ENCODE measurements at places on chromosomes 7 and 10.

DNA sequence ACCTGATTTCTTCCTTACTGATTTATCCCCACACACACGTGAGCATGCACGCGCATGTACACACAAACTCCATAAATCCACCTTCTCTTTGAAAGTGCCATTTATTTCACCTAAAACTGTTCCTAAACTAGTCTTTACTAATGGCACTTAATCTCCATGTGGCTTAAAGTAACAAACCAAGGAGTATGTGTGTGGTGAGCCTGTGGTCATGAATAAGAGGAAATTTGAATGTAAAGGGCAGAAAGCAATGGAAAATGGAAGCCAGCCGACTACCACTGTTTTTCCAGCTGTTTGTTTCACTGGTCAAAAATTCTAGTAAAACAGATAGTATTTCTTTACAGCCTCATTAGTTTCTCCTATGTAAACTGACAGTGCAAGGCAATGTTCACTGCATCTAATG is 23.8 kb downstream of the SEMA3C start:
- DNase-seq = no peak

GRCh38 chr7:28052933-28053332 is 127.7 kb downstream of the JAZF1 start:
- DNase-seq = no peak

DNA sequence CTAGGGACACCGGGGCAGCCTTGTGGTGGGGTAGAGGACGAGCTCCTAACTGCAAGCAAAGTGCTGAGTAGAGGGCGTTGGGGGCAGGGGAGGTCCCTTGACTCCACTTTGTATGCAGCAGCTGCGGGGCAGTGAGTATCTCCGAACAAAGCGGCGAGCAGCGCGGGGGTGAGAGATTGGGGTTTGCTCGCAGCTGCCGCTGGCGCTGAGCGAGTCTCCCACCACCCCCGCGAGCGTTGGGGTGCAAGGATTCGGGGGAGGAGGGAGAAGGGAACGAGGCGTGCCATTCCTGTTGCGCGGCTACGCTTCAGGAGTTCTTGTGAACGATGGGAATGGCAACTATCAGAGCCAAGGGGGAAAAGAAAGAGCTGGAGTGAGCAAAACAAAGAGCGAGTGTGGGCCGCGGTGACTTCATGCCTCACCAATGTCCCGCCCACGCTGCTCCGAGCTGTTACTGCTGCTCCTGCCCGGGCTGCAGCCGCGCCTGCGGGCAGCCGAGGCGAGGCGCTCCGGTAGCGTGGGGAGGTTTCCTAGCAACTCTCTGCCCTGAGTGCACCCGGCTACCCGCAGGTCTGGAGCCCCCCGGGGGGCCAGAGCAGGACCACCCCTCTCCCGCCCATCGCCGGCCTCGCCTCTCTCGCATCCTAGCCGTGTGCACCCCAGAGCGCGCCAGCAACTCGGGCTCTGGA is at the start of gene ITGB8:
TSS of gene ITGB8 (plus strand) at position 662 of the 689 bp plus-strand sequence. CDS start 907 bp downstream, outside the sequence.
- peak; percentile 86 for DNase-seq

DNA sequence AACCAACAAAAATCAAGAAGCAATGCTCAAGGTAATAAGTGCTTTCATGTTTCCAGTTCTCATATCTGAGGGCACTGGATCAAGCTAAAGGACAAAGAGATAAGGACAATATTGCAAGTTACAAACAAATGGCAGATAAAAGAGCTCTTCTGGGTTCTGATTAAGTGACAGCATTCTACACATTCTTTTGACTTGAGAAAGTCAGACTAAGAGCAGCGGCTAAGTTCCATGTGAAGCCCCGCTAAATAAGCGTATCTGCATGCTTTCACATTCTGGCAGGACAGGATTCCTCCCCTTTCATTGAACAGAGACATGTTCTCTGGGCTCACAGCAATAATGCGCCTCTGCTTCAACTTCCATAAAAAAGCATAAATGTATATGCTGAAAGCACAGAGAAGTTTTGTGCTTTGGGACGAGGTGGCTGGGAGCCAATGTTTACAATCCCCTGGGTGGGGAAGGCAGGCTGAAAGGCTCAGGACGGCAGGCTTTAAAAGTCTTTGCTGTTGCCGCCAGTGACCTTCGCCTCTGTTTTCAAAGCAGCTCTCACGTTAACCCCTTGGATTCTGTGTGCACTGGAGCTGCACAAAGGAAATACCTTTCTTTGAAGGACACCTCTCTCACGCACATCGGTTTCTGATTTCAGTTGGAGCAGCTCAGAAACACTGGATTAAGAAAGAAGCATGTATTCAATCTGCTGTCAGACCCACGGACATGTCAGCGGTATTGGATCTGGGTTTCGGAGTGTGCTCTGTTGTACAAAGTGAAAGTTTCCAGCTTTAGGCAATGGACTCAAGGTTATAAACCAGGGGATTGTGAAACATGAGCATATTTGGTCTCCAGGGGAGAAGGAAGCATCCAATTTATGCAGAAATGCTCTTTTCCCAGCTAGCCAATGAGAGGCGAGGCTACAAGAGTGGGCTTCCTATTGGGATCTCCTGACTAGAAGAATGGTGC is 105.4 kb upstream of the FAM133B start:
- DNase-seq = peak; percentile 65

DNA sequence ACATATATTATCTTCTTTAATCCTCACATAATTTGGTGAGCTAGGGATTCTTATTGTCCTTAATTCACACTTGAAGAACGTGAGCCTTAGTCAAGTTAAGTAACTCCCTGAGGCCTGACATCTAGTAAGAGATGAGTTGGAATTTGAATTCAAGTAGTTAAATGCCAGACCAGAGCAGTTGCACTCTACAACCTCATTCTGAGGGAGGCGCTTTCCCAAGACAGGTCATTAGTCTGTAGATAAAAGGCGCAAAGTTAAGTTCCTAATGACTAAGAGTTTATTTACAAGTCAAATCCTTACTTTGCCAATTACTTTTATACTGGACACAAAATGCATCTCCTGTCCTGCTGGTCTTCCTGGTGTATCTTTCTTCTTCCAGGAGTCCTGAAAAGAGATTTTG is 3.6 kb upstream of the EXOC6 start:
- DNase-seq = peak; percentile 69

GRCh38 chr7:116957874-116958273 is 4.6 kb downstream of the ST7 start:
- DNase-seq = no peak

DNA sequence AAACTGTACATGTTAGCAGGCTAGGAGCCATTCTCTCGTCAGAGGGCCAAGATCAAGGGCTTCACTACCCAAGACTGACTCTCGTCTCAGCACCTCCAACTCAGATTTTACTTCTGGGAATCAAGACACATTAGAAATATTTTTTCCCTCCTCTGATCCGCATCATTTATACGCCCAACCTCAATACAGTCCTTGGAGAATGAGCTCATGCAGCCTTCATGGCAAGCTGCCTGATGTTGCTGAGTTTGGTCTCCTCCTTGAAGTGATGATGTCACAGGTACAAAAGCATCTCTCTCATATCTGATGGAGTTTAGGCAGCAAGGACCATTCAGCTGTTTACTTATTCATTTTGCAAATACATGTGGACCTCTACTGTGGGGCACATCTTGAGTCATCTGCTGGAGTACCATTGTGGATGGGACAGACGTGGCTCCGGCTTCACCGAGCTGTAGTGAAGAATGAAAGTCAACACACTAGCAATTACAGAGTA is 114.0 kb downstream of the BMPER start:
- DNase-seq = no peak

GRCh38 chr10:74542077-74542476 is 284.3 kb upstream of the KAT6B start:
- no peak for DNase-seq

- DNase-seq = no peak
These were observed 90.9 kb upstream of the NRBF2 start for GRCh38 chr10:63042256-63042655.

- DNase-seq = no peak
These were observed 506 bp upstream of the GNAI1 start for GRCh38 chr7:80134115-80134535.

- DNase-seq = no peak
These were observed 109.4 kb downstream of the ADARB2 start for GRCh38 chr10:1627945-1628344.

GRCh38 chr7:134691546-134692343 is 45.1 kb downstream of the BPGM start:
- DNase-seq = peak; percentile 24

DNA sequence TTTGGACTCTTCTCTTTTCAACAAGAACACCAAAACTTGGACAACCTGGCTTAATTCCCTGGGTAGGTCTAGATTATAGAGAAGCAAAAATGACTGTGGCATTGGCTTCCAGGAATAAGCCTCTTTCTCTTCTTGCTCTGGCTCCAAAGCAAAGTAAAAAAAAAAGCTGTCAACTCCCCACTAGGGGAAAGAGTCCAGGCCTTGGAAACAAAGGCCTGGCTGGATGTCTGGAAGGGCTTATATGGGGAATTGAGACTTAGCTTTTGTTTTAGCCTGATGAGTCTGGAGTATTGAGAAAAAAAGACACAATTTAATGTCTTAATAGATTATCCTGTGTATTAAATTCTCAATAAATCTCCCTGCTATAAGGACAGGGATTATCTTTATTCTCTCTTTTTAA is 300.6 kb downstream of the SORCS3 start:
- DNase-seq = no peak

DNA sequence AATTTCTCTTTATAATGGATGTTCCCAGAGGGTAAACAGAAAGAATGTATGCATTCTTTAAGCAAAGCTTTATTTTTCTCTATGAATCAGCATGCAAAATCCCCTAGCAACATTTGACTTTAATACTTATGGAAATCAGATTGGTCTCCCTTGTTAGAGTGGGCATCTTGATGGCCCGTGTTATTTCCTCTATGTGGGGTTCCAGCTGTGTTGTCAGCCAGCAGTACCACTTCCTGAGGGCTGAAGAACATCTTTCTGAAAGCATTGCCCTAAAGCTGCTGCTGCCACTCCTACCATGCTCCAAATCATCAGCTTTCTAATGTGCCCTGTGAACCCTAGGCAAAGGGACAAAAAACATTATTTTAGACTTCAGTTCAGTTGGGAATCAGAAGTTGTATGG is 70.4 kb upstream of the HECTD2 start:
- peak; percentile 10 for DNase-seq

- DNase-seq = no peak
These were observed 52.3 kb upstream of the KIAA1217 start for GRCh38 chr10:24156686-24157085.

GRCh38 chr7:27242154-27242553 is 448 bp upstream of the EVX1 start:
- DNase-seq = no peak

DNA sequence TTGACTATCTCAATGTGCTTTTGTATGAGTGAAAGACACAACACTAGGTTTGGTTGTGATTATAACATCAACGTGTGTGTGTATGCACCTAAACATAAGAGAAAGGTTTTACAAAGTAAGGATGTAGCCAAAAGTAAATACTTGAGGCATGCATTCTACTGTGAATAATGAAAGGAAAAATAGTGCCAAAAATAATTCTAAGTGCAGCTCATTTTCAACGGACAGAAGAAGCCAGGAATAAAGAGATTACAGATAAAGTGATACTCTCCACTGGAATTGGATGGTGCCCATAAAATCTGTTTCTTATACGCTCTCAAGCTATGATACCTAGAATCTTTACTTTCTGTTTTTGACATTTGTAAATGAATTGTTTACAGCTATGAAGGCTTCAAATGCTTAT is 135.0 kb upstream of the TMEM72 start:
- DNase-seq = no peak

GRCh38 chr7:127678947-127679346 is 27.0 kb downstream of the SND1 start:
- no peak for DNase-seq

- DNase-seq = no peak
These were observed 6.2 kb upstream of the SMC3 start for GRCh38 chr10:110561292-110561691.

GRCh38 chr7:101743241-101743994 is 74.0 kb upstream of the CUX1 start:
- DNase-seq = peak; percentile 93

GRCh38 chr10:26438534-26439341 is 597 bp downstream of the APBB1IP start:
- DNase-seq = peak; percentile 81

- no peak for DNase-seq
These were observed 288.0 kb downstream of the PTPRN2 start for GRCh38 chr7:158299607-158300006.

DNA sequence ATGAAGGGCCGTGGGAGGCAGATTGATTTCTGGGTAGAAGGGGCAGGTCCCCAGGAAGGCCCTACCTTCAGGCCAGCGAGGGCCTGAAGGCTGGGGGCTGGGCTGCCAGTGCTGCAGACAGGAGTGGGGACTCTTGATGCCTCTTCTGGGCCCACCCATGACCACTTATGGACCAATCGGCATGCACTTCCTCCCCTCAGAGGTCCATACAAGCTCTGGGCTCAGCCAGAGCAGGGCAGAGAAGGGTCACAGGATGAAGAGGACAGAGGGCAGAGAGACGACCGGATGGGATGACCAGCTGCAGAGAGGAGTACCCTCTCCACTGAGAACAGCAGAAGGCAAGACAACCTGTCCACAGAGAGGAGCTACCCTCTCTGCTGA is 120.1 kb downstream of the DYNC2I1 start:
- DNase-seq = peak; percentile 39

- peak; percentile 74 for DNase-seq
These were observed 41.5 kb upstream of the EBLN1 start for GRCh38 chr10:22259280-22259679.

DNA sequence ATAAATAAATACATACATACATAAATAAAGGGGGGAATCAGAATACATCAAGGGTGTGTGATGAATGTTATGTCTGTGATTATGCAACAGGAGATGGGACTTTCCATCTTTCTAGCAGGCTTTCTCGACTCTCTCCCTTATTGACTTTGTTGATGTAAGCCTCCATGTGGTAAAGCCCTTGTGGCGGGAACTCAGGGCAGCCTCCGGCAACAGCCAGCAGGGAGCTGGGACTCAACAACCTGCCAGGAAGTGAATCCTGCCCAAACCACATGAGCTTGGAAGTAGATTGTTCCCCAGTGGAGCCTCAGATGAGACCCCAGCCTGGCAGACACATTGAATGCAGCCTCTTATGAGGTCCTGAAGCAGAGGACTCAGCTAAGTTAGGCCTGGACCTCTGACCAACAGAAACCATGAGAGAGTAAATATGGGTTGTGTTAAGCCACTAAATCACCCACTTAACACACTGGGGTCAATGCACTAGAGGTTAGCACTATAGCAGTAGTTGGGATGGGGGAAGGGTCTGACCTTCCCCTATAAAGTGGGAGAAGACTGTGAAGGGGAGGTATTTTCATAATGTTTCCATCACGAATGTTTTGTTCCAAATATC is 104.0 kb downstream of the JCAD start:
- DNase-seq = no peak

- peak; percentile 73 for DNase-seq
These were observed 48.7 kb upstream of the DYNC1I1 start for GRCh38 chr7:95723583-95724180.

DNA sequence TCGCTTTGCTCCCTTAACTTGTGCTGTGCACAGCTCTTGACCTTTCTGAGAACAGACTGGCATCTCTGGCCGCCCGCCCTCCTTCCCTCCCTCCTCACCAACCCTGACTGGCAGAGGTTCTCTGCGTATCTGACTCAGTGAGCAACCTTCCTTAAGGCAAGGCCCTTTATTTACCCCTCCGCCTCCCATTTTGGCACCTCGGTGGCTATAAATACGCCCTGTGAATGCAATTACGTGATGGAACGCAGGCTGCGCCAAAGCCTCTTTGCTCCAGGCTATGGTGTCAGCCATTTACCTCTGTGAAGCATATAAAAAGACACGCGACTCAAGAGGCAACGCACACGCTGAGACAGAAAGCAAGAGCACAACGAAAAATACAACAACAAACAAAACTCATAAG is 764.3 kb downstream of the SUGCT start:
- DNase-seq = no peak

GRCh38 chr7:18874880-18875279 is 242.6 kb downstream of the TWIST1 start:
- DNase-seq = no peak

GRCh38 chr7:42939457-42940240 is 7.5 kb downstream of the MRPL32 start:
- DNase-seq = no peak

All from hematopoietic multipotent progenitor cell treated with erythropoietin and hydrocortisone succinate and interleukin-3 and kit ligand, for 4 days (in vitro differentiated cells).